C1 segment of cervical spinal cord (tissue), 14 donors: ENCODE measurements at places on chromosomes 2 and 18.

DNA sequence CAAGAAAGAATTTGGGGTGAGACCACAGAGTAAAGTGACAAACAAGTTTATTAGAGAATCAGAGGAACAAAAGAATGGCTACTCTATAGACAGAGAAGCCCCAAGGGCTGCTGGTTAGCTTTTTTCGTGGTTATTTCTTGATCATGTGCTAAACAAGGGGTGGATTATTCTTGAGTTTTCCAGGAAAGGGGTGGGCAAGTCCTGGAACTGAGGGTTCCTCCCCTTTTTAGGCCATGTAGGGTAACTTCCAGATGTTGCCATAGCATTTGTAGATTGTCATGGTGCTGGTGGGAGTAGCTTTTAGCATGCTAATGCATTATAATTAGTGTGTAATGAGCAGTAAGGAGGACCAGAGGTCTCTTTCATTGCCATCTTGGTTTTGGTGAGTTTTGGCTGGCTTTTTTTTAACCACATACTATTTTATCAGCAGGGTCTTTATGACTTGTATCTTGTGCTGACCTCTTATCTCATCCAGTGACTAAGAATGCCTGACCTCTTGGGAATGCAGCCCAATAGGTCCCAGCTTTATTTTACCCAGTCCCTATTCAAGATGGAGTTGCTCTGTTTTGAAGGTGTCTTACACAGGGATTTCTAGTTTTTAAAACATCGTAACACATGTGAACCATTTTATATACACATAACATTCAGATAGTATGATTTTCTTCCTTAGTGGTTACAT is 77.8 kb downstream of the MYO1B start:
- no peak for DNase-seq

DNA sequence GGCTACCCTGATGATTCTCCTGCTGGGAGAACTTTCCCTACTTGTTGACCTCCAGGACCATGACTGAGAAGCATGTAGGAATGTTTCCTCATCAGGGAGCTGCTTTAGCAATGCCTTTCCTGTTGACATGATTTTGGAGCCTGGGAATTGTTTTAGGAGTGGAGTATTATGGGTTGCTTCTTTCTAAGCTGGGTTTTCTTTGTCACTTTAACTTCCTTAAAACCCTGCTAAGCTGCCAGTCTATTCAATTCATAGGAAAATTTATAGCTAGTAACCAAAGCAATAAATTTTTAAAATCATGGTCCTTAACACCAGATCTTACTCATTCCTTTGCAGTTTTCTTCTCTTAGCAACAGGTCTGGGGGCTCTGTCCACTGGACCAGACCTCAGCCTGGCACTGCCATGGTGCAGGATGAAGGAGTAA is 125.6 kb upstream of the TACR1 start:
- no peak for DNase-seq

DNA sequence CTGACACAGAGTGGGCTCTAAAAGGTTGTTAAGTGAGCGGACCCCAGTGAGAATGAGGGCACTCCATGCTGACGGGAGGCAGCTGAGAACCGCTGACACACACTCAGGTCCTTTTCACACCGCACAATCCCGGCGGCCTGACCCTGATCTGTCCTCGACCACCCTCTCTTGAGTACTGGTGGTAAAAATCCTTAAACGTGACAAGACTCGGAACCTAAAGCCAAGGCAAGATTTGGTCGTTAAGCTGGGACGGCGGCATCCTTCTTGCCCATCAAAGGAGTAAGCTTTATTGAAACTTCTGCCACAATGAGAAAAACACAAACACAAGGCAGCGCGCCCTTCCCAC is 569 bp downstream of the TMX3 start:
- no peak for DNase-seq

GRCh38 chr2:99715956-99716355 is 226.1 kb upstream of the REV1 start:
- DNase-seq = no peak

DNA sequence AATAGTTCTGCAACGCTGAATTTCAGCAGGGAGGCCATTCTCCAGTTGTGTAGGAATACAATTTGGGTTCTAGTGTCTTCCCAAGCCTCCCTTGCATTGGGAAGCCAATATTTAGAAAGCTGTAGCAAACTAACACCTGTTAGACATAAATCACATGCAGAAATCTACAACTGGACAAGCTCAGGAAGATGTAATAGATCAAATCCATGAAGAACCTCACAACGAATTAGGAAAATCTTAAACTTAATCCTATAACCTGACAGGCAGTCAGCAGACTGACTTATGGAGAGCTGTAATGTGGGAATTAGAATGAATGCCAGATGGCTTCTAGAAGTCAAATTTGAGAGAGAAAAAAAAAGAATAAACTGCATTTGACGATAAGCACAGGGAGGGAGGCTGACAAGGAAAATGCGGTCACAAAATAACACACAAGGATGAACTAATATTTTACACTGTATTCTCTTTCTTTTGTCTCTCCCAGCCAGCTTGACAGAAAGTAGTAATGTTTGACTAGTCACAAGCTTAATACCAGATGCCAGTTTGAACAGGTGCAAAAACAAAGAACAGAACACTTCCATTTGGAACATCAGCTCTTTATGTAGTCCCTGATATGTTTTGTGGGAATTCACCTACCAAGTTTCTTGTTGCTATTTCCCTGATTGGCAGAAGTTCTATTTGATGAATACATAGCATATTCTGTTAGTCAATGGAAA is 50.8 kb upstream of the FANCL start:
- no peak for DNase-seq

DNA sequence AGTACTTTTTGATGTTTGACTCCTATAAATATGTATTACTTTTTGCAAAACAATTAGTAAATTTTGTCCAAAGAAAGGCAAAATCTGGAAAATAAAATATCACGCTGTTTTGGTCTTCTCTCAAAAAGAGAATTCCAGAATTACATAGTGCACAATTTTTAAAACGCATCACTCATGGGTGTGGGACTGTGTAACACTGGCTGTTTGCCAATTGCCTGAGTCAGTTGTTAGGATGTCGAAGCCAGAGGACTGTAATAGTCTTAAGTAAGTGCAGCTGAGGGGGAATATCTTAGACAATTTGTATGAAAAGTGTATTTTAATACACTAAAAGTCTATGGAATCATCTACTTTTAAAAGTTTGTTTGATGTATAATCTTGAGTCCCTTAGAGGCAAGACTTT is 24.1 kb upstream of the EPHA4 start:
- no peak for DNase-seq

- no peak for DNase-seq
Observed at GRCh38 chr2:240284503-240285259, 144.2 kb upstream of the OTOS start.

- DNase-seq = no peak
Observed at GRCh38 chr2:239477591-239477990, 76.8 kb upstream of the HDAC4 start.

- DNase-seq = peak; percentile 47
Observed at GRCh38 chr2:199739413-199740110, 111.4 kb downstream of the FTCDNL1 start.
